ENCODE measurements at places on chromosomes 11 and 22.

DNA sequence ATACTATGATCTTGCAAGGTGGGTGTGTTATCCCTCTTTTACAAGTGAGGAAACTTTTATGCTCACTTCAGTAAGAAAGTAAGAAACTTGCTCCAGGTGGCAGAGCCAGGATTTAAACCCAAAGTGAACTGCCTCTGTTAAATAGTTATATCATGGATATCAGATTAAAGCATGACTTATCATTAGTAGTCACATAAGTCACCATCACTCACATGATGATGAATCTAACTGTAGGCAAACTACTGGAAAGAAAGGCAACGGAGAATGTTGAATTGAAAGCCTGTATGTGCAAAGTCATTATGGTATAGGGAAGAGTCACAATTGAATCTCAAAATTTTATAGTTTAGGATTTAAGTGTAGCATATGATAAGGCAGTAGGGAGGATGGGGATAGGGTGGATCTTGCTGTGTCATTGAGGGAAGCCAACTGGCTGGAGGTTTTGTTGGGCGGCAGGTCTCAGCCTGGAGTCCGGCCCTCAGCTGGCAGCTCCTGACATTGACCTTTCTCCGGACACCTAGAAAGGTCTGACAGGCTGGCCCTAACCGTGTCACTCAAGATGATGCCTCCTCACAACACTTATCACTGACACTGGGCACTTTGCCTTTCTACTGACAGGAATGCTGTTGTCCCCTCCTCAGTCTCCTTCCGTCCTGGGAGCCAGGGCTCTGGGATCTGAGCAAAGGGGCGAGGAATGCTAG is 98.3 kb downstream of the EMSY start:
- DNase-seq = no peak
- H3K4me3 ChIP-seq = no peak overlapping the region
- no peaks in the 10 kb centered on the region for H3K4me1 ChIP-seq
- H3K27me3 ChIP-seq = no peaks in the 10 kb centered on the region

GRCh38 chr22:44591146-44591790 is 93.2 kb upstream of the RTL6 start:
- H3K36me3 ChIP-seq = no peaks in the 10 kb centered on the region
- DNase-seq = no peak
- H3K27me3 ChIP-seq = no peaks in the 10 kb centered on the region
- no peak overlapping the region for H3K27ac ChIP-seq
- H3K4me1 ChIP-seq = no peaks in the 10 kb centered on the region

DNA sequence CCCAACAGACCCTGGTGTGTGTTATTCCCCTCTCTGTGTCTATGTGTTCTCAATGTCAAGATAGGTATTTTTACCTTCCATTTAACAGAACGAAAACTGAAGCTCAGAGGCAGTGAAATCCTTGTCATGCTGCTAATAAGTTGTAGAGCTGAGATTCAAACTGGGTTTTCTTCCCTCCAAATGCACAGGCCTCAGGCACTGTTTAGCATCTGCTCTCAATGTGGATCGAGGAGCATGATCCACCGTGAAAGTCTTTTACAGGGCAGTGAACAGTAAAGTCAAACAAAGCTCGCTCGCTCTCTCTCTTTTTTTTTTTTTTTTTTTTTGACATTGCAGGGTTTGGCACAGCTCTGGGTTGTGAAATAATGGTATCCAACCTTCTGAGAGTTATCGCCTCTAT is 401.0 kb upstream of the SYN3 start:
- no peak overlapping the region for H3K4me3 ChIP-seq
- no peak overlapping the region for H3K27ac ChIP-seq
- H3K27me3 ChIP-seq = no peaks in the 10 kb centered on the region
- no peaks in the 10 kb centered on the region for H3K4me1 ChIP-seq

- no peak overlapping the region for H3K4me3 ChIP-seq
- H3K27me3 ChIP-seq = no peaks in the 10 kb centered on the region
- H3K4me1 ChIP-seq = no peaks in the 10 kb centered on the region
- H3K36me3 ChIP-seq = no peaks in the 10 kb centered on the region
Measured at GRCh38 chr11:35318977-35319925, 100.1 kb downstream of the SLC1A2 start.

- H3K27me3 ChIP-seq = no peaks in the 10 kb centered on the region
- H3K4me3 ChIP-seq = no peak overlapping the region
- H3K36me3 ChIP-seq = no peaks in the 10 kb centered on the region
- no peaks in the 10 kb centered on the region for H3K4me1 ChIP-seq
Measured at GRCh38 chr11:108565653-108566052, 27.9 kb downstream of the EXPH5 start.
